CD8-positive, alpha-beta memory T cell (primary cell): ENCODE measurements at places on chromosomes 2 and 18. TPM values are rescaled to one million over a fixed set of nuclear protein-coding genes. Genes with fewer than 3 reads are reported as not detected.

The MYCN gene
- not detected for total RNA-seq

DNA sequence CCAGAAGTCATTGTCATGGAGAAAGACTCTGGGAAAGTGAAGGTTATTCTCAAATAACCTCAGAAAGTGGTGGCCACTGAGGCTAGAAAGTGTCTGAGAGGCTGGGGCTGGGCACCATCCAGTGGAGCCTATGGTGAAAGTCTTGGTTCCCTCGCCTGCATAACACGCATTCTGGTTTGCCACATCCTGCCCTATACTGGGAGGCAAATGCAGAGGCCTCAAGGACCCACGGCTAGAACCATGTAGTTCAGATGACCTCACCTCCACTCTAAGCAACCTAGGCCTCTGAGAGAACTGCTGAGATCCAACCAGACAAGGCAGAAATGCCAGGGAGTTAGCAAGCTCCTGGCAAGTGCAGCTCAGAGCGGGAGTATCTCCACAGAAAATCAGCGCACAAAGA, 5.1 kb downstream of the ITGB6 start:
- no peak for DNase-seq
- H3K4me3 ChIP-seq, result no peak overlapping the region
- H3K27me3 ChIP-seq, result no peaks in the 10 kb centered on the region
- no peaks in the 10 kb centered on the region for H3K36me3 ChIP-seq
- no peaks in the 10 kb centered on the region for H3K4me1 ChIP-seq
- no peak overlapping the region for H3K27ac ChIP-seq

- H3K27ac ChIP-seq, result no peak overlapping the region
- no peak overlapping the region for H3K4me3 ChIP-seq
- no peaks in the 10 kb centered on the region for H3K4me1 ChIP-seq
- no peaks in the 10 kb centered on the region for H3K36me3 ChIP-seq
- H3K27me3 ChIP-seq, result no peaks in the 10 kb centered on the region
- DNase-seq, result no peak
Observed at GRCh38 chr2:226325526-226325925, 474.1 kb downstream of the IRS1 start.

DNA sequence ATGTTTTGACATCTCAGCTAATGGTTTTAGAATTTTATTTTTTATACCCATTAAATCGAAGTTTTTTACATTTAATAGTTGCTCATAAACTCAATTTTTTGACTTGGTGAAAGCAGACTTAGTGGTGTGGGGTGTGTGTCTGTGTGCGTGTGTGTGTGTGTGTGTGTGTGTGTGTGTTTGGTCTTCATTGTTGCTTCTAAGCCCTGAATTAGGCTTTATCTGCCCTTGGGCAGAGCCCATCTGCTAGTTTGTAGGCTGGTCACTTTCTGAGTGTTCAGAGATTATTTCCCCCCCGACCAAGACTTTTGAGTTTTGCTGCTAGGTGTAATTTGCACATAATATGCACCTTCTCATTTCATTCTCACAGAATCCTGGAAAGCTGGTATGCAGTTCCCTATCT, 14.3 kb downstream of the PAX3 start:
- H3K27ac ChIP-seq, result no peak overlapping the region
- no peaks in the 10 kb centered on the region for H3K4me1 ChIP-seq
- H3K27me3 ChIP-seq, result peaks cover 15% of the 10 kb centered on the region
- no peak for DNase-seq
- H3K36me3 ChIP-seq, result no peaks in the 10 kb centered on the region

The DUSP2 gene
- total RNA-seq, result 237 TPM

The THOC1 gene
- 54.6 TPM for total RNA-seq

The TOGARAM2 gene
- 5.2 TPM for total RNA-seq

The MOCOS gene
- total RNA-seq, result 0.04 TPM

- DNase-seq, result no peak
- no peaks in the 10 kb centered on the region for H3K36me3 ChIP-seq
- H3K27ac ChIP-seq, result no peak overlapping the region
- H3K4me3 ChIP-seq, result no peak overlapping the region
- H3K4me1 ChIP-seq, result no peaks in the 10 kb centered on the region
Observed at GRCh38 chr2:76330865-76331264, 620.1 kb upstream of the GCFC2 start.

- peaks cover 4% of the 10 kb centered on the region for H3K27me3 ChIP-seq
- H3K4me1 ChIP-seq, result peaks cover 16% of the 10 kb centered on the region
- no peak for DNase-seq
- no peak overlapping the region for H3K27ac ChIP-seq
- no peak overlapping the region for H3K4me3 ChIP-seq
- H3K36me3 ChIP-seq, result no peaks in the 10 kb centered on the region
Observed at GRCh38 chr2:224031358-224031970, 7.6 kb downstream of the SERPINE2 start.

The HJURP gene
- 41.2 TPM for total RNA-seq

The DPP4 gene
- 15.4 TPM for total RNA-seq

- no peak overlapping the region for H3K27ac ChIP-seq
- no peaks in the 10 kb centered on the region for H3K36me3 ChIP-seq
- no peak for DNase-seq
- H3K4me3 ChIP-seq, result no peak overlapping the region
- H3K27me3 ChIP-seq, result no peaks in the 10 kb centered on the region
Observed at GRCh38 chr18:50091509-50092244, 103.3 kb downstream of the MYO5B start.

DNA sequence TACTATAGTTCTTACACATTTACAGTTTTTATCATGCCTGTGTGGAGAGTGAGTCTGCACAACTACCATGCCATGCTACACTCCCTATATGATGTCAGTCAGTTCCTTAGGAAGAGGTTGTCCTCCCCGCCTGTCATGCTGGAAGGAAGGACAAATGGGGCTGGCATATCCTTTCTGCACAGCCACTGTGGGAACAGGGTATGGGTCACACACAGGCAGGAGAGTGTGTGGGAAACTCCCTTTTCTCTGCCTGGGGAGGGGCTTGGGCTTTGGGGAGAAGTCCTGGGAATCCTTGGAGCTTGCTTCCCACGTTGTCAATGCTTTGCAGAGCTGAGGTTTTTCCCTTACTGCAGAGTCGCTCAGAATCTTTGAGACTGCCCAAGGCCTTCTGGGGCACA, 232.1 kb downstream of the PRKCE start:
- no peak for DNase-seq
- no peaks in the 10 kb centered on the region for H3K27me3 ChIP-seq
- H3K4me1 ChIP-seq, result peaks cover 4% of the 10 kb centered on the region

DNA sequence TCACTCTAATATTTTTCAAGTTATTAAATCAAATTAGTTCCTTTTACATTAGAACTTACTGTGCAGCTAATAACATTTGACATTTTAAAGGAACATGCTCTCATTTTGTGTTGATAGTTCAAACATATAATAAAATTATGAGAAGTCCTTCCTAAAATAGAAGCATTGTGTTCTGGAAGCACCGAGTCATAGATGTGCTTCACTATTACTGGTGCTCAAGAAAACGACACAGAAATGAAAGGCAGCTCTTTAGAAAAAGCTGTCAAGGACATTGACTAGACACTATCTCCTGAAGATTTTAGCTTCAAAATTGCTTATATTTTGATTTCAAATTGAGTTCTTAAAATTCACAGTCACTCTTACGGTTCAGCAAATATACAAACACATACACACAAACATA, 338.3 kb downstream of the NBAS start:
- H3K4me3 ChIP-seq, result no peak overlapping the region
- no peak overlapping the region for H3K27ac ChIP-seq
- no peak for DNase-seq

DNA sequence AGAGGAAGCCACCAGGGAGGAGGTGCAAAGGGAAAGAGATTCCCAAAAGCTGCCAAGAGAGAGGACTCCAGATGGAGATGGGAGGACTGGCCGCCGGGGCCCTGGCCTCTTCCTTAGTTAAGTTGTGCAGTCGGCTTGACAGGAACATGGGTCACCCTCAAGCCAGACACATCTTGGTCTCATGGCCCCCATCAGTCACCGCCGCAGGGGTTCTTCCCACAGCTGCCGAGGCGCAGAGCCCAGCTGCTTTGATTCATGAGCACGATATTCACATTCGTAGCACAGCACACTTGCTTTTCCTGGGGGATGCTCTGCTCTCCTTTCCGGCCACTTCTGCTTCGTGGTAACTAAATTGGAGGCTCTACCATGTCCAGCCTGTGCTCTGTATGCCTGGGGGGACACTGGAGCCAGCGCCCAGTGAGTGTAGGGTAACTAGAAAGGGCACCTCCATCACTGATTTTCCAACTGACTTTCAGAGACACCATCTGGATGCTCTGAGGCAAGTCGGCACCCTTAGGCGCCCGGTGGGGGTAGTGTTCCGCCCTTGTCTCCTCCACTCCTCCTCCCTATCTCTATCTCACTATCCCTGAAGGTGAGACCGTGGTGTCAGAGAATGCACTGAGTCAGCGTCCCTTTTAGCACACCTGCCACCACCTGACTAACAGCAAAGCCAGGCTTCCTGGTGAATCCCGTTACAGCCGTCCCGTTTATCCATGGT, 13.3 kb downstream of the TWIST2 start:
- H3K36me3 ChIP-seq, result no peaks in the 10 kb centered on the region
- no peaks in the 10 kb centered on the region for H3K27me3 ChIP-seq
- DNase-seq, result no peak
- no peaks in the 10 kb centered on the region for H3K4me1 ChIP-seq
- no peak overlapping the region for H3K27ac ChIP-seq

GRCh38 chr2:156189584-156189983, 142.9 kb downstream of the NR4A2 start:
- no peaks in the 10 kb centered on the region for H3K27me3 ChIP-seq
- no peaks in the 10 kb centered on the region for H3K36me3 ChIP-seq
- DNase-seq, result no peak
- no peak overlapping the region for H3K27ac ChIP-seq
- H3K4me1 ChIP-seq, result no peaks in the 10 kb centered on the region

GRCh38 chr2:68391099-68391498, 26.0 kb downstream of the PLEK start:
- DNase-seq, result no peak
- H3K4me1 ChIP-seq, result peaks cover 30% of the 10 kb centered on the region
- no peaks in the 10 kb centered on the region for H3K27me3 ChIP-seq
- no peak overlapping the region for H3K4me3 ChIP-seq
- peaks cover 29% of the 10 kb centered on the region for H3K36me3 ChIP-seq
- H3K27ac ChIP-seq, result no peak overlapping the region

DNA sequence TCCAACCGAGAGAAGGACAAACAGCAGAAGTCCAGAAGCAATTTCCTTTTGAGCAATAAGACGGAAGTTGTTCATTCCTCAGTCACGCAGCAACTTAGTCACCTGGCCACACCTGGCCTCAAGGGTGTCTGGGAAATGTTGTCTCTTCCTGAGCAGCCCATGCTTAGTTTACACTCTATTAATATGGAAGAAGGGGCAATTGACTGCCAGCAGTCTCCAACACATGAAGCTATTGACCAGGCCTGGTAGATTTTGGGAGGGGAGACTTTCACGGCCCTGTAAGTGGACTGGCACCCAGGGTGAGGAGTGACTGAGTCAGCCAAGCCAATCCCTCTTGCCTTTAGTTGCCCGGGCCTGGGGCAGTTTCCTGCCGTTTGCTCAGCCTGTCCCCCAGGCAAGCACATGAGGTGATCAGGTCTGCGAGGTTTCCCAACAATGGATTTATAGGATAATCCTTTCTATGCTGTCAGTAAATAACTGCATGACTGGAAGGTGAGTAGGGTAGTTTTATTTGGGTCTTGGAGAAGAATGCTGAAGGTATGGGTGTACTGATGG, 43.8 kb upstream of the PPP4R1 start:
- no peaks in the 10 kb centered on the region for H3K27me3 ChIP-seq
- no peaks in the 10 kb centered on the region for H3K4me1 ChIP-seq
- no peak for DNase-seq
- H3K4me3 ChIP-seq, result no peak overlapping the region

The OR6B2 gene
- total RNA-seq, result not detected

DNA sequence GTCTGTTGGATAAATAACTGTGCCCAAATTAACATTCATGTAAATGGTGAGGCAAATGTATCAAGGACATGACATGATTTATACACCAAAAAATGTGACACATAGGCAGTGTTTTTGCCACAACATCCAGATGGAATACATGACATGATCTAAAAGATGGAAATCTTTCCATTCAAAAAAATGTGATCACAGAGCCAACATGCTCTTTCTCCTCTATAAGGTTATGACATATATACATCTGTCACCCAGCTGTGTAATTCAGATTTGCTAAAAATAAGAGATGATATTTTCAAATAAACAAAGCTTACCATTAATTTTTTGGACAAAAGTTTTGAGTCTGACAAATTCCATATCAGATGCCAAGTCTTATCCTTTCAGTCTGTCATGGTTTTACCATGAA, 95.5 kb upstream of the COL3A1 start:
- no peak overlapping the region for H3K27ac ChIP-seq
- H3K27me3 ChIP-seq, result no peaks in the 10 kb centered on the region

- H3K27ac ChIP-seq, result no peak overlapping the region
- no peaks in the 10 kb centered on the region for H3K27me3 ChIP-seq
Observed at GRCh38 chr18:25604196-25604893, 252.4 kb upstream of the ZNF521 start.

GRCh38 chr2:22003270-22003669, 879.5 kb downstream of the TDRD15 start:
- H3K4me1 ChIP-seq, result no peaks in the 10 kb centered on the region
- H3K27me3 ChIP-seq, result no peaks in the 10 kb centered on the region
- no peak overlapping the region for H3K27ac ChIP-seq
- DNase-seq, result no peak

The INO80D gene
- 20.7 TPM for total RNA-seq

- no peaks in the 10 kb centered on the region for H3K36me3 ChIP-seq
- no peaks in the 10 kb centered on the region for H3K27me3 ChIP-seq
- no peak overlapping the region for H3K27ac ChIP-seq
Observed at GRCh38 chr2:74690571-74690970, 36.5 kb downstream of the SEMA4F start.

GRCh38 chr2:239596253-239596652, 195.4 kb upstream of the HDAC4 start:
- no peak for DNase-seq
- H3K4me3 ChIP-seq, result no peak overlapping the region
- no peaks in the 10 kb centered on the region for H3K27me3 ChIP-seq
- peaks cover under 1% of the 10 kb centered on the region for H3K4me1 ChIP-seq
- no peak overlapping the region for H3K27ac ChIP-seq
- no peaks in the 10 kb centered on the region for H3K36me3 ChIP-seq

The HRH4 gene
- total RNA-seq, result not detected

The CD207 gene
- total RNA-seq, result not detected

- no peaks in the 10 kb centered on the region for H3K27me3 ChIP-seq
- DNase-seq, result no peak
- H3K36me3 ChIP-seq, result no peaks in the 10 kb centered on the region
- H3K4me3 ChIP-seq, result no peak overlapping the region
Observed at GRCh38 chr2:217968023-217968422, 34.8 kb downstream of the TNS1 start.

- no peak for DNase-seq
- no peak overlapping the region for H3K4me3 ChIP-seq
- no peaks in the 10 kb centered on the region for H3K27me3 ChIP-seq
- peaks cover 4% of the 10 kb centered on the region for H3K4me1 ChIP-seq
- no peaks in the 10 kb centered on the region for H3K36me3 ChIP-seq
- no peak overlapping the region for H3K27ac ChIP-seq
Observed at GRCh38 chr2:149164296-149164695, 125.8 kb downstream of the LYPD6B start.

GRCh38 chr2:24077879-24078278, 1.8 kb upstream of the SF3B6 start:
- H3K4me1 ChIP-seq, result peaks cover 23% of the 10 kb centered on the region
- DNase-seq, result no peak
